ENCODE measurements at places on chromosomes 13 and 19. TPM values are rescaled to one million over a fixed set of nuclear protein-coding genes. Genes with fewer than 3 reads are reported as not detected.
A peak's percentile ranks its signal among the peaks of the same experiment; 100 is the strongest.

DNA sequence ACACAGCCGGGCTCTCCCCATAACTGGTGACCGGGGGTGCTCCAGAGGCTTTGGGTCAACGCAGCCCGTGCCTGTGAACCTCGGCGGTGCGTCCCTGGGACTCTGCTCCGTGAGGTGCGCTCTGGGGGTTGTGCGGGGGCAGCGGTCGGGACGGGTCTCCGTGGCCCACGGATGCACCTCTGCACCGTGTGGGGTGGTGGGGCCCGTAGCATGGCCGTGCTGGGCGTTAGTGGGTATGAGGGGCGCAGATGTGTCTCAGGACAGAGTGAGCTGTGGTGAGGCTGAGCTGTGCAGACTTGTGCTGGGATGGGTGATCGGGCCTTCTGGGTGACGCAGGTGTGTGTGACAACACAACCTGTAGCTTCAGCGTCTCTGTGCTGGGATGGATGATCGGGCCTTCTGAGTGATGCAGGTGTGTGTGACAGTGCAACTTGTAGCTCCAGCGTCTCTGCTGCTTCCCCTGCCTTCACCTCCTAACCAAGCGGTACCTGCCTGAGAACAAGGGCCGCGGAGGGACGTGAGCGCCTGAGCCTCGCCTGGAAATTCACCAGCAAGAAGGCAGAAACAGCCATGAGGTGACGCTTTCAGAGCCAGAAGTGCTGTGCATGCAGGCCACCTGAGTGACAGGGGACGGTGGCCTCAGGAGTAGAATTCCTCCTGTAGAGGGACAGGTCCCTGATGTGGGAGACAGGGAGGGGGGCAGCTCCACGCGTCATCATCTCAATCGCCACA, 599 bp downstream of the ZNF331 start:
- peaks cover 5% of the 10 kb centered on the region for H3K27me3 ChIP-seq
- peaks cover 19% of the 10 kb centered on the region for H3K4me1 ChIP-seq
- peaks cover 33% of the 10 kb centered on the region for H3K36me3 ChIP-seq
- H3K4me3 ChIP-seq: peak overlapping the region; percentile 92
- no peak for DNase-seq

GRCh38 chr13:113028336-113029060, 59.5 kb downstream of the MCF2L start:
- no peak overlapping the region for H3K4me3 ChIP-seq
- H3K4me1 ChIP-seq: no peaks in the 10 kb centered on the region
- H3K27me3 ChIP-seq: peaks cover 30% of the 10 kb centered on the region
- no peak overlapping the region for H3K27ac ChIP-seq
- H3K36me3 ChIP-seq: no peaks in the 10 kb centered on the region

GRCh38 chr19:11268783-11269267, 6.5 kb upstream of the DOCK6 start:
- no peaks in the 10 kb centered on the region for H3K36me3 ChIP-seq
- DNase-seq: peak; percentile 83
- peaks cover 35% of the 10 kb centered on the region for H3K4me1 ChIP-seq

DNA sequence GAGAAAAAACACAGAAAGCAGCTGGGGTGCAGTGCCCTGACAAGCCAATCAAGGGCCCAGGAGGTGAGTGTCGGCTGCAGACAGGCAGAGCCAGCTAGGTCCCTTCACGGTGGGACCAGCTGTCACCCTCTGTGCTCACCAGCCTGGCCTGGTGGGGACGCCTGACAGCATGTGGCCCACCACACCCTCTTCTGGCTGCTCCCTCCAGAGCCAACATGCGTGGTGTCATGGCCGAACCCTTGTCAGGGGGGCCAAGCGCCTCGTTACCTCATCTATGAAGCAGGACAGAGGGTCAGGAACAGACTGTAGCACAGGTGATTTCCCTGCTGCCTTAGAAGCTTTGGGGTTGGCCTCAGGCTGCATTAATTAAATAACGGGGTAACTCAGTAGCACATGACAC, 40.0 kb upstream of the ISYNA1 start:
- H3K4me3 ChIP-seq: no peak overlapping the region
- H3K36me3 ChIP-seq: 0 out of 2 replicates have a peak, but pooled peaks cover 9% of the 10 kb centered on the region
- no peak for DNase-seq
- H3K27me3 ChIP-seq: peaks cover under 1% of the 10 kb centered on the region
- H3K27ac ChIP-seq: peak overlapping the region; percentile 99
- H3K4me1 ChIP-seq: peaks cover 66% of the 10 kb centered on the region

GRCh38 chr19:6457958-6458694, 1.5 kb downstream of the SLC25A23 start:
- peaks cover 24% of the 10 kb centered on the region for H3K4me1 ChIP-seq
- no peak overlapping the region for H3K27ac ChIP-seq
- H3K36me3 ChIP-seq: peaks cover 22% of the 10 kb centered on the region
- H3K4me3 ChIP-seq: peak overlapping the region; percentile 83

DNA sequence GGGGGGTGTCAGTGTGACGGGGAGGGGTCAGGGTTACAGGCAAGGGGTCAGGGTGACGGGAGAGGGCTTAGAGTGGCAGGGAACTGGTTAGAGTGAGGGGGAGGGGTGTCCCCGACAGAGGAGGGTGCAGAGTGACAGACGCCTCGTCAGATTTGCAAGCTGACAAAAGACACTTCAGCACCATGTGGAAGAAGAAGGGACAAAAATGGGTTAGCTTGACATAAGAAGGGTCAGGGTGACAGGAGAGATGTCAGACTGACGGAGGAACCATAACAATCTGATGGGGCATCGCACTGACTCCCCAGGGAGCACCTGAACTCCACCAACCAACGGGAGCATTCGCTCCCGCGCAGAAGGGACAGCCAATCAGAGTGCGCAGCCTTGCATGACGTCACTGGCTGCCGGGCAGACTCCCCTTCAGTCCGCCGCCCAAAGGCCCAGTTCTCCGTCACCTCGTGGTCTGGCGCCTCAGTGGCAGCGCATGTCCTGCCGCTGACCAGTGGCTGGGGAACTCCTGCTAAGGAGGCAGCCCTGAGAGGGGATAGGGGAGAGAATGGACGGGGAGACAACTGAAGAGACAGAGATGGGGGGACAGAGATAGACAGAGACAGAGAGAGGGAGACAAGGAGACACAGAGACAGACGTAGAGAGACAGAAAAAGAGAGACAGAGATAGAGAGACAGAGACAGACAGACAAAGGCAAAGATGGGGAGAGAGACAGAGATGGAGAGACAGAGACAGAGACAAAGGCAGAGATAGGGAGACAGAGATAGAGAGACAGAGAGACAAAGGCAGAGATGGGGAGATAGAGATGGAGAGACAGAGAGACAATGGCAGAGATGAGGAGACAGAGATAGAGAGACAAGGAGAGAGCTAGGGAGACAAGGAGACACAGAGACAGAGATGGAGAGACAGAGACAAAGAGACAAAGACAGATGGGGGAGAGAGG, 30.2 kb downstream of the C19orf81 start:
- no peaks in the 10 kb centered on the region for H3K4me1 ChIP-seq
- H3K36me3 ChIP-seq: no peaks in the 10 kb centered on the region
- H3K4me3 ChIP-seq: no peak overlapping the region
- peaks cover 25% of the 10 kb centered on the region for H3K27me3 ChIP-seq
- no peak overlapping the region for H3K27ac ChIP-seq

DNA sequence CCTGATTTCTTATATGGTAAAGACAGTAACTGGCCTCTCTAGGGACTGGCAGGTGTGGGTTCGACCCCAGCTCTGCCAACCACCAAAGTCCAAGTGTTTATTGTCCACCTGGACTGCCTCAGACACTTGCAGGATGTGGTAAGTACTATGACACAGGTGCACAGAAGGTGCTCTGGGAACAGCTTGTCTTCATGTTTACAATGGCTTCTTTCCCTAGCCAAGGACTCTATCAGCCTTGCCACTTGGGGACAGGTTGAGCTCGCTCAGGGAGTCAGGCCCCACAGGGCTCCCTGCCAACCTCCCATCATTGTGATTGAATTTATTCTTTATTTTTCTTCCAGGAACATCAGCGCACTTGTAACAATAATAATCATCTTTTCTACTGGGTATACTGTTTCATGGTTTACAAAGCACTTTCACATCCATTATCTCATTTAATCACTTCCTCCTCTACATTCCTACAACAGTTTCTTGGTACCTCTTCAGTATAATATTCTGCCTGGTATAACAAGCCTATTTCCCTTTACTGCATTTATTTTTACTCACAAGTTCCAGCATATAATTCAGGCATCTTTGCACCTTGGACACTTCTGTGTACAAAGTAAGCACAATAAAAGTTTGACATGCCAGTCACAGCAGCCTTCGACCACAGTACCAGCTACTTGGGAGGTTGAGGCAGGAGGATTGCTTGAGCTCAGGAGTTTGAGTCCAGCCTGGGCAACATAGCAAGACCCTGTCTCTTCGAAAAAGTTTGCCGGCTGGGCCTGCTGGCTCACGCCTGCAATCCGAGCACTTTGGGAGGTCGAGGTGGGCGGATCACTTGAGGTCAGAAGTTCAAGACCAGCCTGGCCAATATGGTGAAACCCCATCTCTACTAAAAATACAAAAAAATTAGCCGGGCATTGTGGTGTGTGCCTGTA, 24.2 kb upstream of the GATAD2A start:
- H3K27ac ChIP-seq: no peak overlapping the region
- DNase-seq: no peak
- no peaks in the 10 kb centered on the region for H3K36me3 ChIP-seq

GRCh38 chr13:73684286-73684685, 449.9 kb downstream of the KLF12 start:
- no peak overlapping the region for H3K4me3 ChIP-seq
- H3K4me1 ChIP-seq: no peaks in the 10 kb centered on the region
- H3K36me3 ChIP-seq: peaks cover 20% of the 10 kb centered on the region
- H3K27me3 ChIP-seq: no peaks in the 10 kb centered on the region

DNA sequence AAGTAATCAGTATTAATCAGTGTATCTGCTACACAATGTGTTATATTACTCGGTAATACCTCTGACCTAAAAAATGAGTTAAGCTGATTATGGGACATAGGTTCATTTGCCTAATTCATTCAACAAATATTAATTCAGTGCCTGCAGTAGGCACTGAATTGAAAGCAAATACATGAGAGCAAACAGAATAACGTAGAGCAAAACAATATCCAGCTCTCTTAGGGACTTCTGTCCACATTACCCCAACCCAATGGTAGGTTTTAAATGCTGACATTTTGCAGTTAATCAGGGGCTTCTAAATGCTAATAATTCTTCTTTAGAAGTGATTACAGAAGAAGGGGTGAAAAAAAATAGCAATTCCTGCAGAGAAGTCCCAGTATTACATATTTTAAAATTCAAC, 4.9 kb downstream of the RCBTB2 start:
- H3K27ac ChIP-seq: no peak overlapping the region
- no peaks in the 10 kb centered on the region for H3K27me3 ChIP-seq
- H3K4me1 ChIP-seq: peaks cover 10% of the 10 kb centered on the region
- H3K36me3 ChIP-seq: no peaks in the 10 kb centered on the region
- no peak for DNase-seq

DNA sequence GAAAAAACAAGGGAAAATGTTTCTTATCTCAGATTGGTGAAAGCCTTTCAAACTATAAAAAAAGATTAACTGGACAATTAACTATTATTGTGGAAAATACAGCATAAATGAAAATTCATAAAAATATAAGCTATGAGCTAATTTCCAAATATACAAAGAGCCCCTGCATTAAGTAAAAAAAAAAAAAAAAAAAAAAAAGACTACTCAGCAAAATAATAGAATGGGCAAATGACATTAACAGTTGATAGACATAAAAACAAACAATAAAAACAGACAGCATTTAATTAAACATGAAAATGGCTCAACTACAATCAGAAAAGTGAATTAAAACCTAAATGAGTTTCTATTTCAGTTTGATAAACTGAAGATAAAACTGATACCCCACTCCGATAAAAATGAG, 77.5 kb downstream of the RBM26 start:
- no peaks in the 10 kb centered on the region for H3K27me3 ChIP-seq
- no peak overlapping the region for H3K27ac ChIP-seq
- no peak overlapping the region for H3K4me3 ChIP-seq
- no peak for DNase-seq

DNA sequence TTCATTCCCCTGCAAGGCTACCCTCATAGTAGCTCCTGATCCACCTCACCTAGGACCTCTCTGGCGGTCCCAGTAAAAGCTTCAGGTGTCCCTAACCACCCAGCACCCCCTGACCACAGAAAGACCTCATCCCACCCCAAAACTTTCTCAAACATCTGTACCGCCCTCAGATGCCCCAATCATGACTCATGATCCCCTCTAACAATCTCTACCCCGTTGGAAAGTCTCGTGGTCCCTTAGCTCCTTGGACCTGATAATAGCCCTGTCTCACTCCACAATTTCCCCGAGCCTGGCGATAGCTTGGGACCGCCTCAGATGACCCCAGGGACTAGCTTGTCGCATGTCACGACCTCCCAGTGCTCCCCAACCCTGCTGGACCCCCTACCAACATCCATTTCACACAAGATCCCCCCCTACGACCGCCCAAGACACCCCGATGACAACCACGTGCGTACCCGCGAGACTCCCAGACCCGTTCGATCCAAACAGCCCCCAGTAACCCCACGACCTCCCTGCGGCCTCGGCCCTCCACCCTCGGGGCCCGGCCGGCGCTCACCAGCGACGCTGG, 450 bp downstream of the NDUFA11 start:
- DNase-seq: peak; percentile 32
- H3K27ac ChIP-seq: peak overlapping the region; percentile 99
- peak overlapping the region; percentile 96 for H3K4me3 ChIP-seq
- peaks cover 12% of the 10 kb centered on the region for H3K4me1 ChIP-seq

DNA sequence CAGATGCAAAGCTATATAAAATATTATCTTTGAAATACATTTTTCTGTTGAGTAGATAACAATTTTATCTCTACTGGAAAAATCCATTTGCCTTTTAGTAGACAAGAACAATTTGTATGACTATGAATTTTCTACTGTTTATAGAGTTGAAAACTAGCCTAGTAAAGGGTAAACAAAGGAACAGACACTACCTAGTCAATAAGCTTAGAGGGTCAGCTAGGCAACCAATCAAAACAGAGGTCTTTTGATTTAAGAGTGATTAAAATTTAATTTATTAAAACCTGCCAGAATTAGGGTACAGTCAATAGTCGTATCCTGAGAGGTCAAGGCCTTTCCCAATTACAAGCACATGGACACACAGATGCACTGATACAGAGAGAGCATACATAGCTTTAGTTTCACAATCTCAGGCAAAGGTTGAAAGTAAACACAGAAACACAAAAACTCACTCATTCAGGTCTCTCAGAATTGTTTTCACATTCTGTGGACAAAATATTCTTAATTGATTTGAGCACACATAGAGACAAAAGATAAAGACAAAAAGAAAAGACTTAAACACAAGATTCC, 24.5 kb upstream of the GPC6 start:
- no peaks in the 10 kb centered on the region for H3K36me3 ChIP-seq
- no peak overlapping the region for H3K4me3 ChIP-seq
- H3K27me3 ChIP-seq: peaks cover 2% of the 10 kb centered on the region

Gene LYPD3
- total RNA-seq: 0.18 TPM

Gene GPR183
- not detected for total RNA-seq

Gene RYR1
- not detected for total RNA-seq

Gene ZNF331
- total RNA-seq: 9.8 TPM

Gene LMTK3
- 0.86 TPM for total RNA-seq

All from HFFc6 (cell line).